ENCODE measurements at places on chromosomes 16 and 17. TPM values are rescaled to one million over a fixed set of nuclear protein-coding genes. Genes with fewer than 3 reads are reported as not detected.

KRTAP1-5 gene
- not detected for total RNA-seq

- DNase-seq = no peak
Measured at GRCh38 chr16:84486551-84487235, 17.8 kb downstream of the MEAK7 start.

SLC38A7 gene
- total RNA-seq = 11.2 TPM

NDUFB10 gene
- total RNA-seq = 88.1 TPM

- DNase-seq = no peak
Measured at GRCh38 chr16:1028524-1029258, 43.9 kb upstream of the SSTR5 start.

DNA sequence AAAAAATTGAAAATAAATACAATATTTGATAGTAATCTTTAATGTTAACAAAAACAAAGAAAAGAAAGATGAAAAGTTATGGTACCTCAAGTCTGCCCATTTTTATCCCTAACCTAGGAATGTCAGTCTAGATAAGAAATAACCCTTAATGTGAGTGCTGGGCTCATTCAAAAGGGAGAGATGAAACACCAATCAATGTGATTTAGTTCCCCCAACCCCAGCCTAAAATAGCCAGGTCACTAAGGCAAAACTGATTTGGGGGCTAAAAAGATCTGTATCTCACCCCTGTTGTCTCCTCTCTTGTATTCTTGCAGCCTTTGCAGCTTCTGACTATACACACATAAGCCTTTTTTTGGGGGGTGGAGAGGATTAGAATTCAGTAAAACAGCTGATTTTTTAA is 3.2 kb upstream of the IGF2BP1 start:
- no peak for DNase-seq

- DNase-seq = no peak
Measured at GRCh38 chr17:38702916-38703741, 1.9 kb upstream of the MLLT6 start.

GRCh38 chr16:2842340-2843000 is 12.4 kb downstream of the ZG16B start:
- peak; percentile 87 for DNase-seq

DNA sequence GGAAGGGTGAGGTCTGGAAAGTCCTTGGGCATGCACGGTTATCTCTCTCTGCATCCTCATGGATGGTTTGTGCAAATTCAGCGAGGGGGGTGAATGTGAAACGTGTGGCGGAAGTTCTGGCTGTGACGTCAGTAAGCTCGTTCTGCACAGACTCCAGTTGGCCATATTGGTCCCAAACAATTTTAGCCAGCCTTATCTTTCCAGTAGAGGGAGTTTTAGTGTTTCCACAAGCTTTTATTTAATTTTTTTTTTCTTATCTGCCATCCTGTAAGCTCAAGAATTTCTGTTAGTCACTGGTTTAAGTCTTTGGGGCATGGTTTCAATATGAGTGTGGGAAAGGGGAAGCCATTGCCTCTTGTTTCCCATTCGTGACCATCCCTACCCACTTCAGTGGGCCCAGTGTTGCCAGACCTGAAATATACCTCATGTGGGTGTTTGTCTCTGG is 39.0 kb downstream of the HLF start:
- DNase-seq = no peak

- DNase-seq = no peak
Measured at GRCh38 chr16:75011634-75012307, 12.9 kb downstream of the ZNRF1 start.

LRRC75A gene
- 2.4 TPM for total RNA-seq

- no peak for DNase-seq
Measured at GRCh38 chr16:87679593-87680271, 77.4 kb downstream of the JPH3 start.

- peak; percentile 90 for DNase-seq
Measured at GRCh38 chr16:75238132-75238852, 13.1 kb downstream of the BCAR1 start.

DNA sequence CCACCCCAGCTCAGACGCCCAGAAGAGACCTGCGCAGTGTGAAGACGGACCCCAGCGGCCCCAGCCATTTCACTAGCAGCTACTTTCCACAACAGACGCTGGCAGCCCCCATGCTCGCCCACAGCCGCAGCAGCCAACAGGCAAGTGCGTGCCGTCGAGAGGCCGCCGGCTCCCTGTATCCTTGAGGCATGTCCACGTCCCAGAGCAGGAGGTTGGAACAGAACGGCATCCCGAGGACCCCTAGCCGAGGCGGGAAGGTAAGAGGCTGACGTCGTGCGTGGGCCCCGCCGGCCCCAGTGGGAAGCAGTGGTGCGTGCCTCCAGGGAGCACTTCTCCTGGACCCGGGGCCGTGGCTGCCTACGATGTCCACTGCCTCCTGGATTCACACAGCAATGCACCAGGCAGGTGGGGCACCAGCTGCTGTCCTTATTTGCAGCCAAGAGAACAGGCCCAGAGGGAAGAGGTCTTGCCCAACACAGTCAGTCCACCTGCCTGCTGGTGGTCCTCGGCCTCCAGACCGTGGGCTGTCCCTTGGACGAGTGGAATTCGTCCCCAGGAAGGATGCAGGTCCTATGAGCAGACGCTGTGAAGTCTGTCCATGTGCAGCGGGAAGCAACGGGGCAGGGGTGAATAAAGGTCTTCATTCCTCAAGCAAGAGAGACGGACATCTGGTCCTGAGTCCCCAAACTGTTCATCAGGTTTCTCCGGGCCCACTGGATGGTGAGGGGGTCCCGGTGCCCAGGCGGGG is 38.5 kb downstream of the SLC7A5 start:
- DNase-seq = no peak

- no peak for DNase-seq
Measured at GRCh38 chr17:78840530-78840779, 159 bp downstream of the USP36 start.

GRCh38 chr17:55258578-55259135 is 6.1 kb upstream of the HLF start:
- DNase-seq = no peak

- no peak for DNase-seq
Measured at GRCh38 chr16:89855301-89855945, 18.0 kb upstream of the TCF25 start.

ACSM2B gene
- not detected for total RNA-seq

COL1A1 gene
- 948 TPM for total RNA-seq

MAF gene
- total RNA-seq = 109 TPM

GRCh38 chr17:56652628-56653027 is 59.1 kb downstream of the NOG start:
- no peak for DNase-seq

DNA sequence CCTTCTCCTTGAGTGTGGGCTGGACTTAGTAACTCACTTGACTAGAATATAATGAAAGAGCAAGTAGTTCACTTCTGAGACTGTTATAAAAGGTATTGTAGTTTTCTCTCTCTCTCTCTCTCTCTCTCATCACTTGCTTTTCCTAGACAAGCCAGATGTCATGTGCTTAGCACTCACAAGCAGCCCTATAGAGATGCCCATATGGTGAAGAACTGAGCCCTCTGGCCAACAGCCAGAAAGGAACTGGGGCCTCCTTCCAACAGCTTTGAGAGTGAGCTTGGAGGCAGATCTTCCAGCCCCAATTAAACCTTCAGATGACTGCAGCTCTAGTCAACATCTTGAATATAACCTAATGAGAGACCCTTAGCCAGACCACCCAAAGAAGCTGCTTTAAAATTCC is 440.5 kb downstream of the GRIN2A start:
- no peak for DNase-seq

SCNN1B gene
- 1.6 TPM for total RNA-seq

DNA sequence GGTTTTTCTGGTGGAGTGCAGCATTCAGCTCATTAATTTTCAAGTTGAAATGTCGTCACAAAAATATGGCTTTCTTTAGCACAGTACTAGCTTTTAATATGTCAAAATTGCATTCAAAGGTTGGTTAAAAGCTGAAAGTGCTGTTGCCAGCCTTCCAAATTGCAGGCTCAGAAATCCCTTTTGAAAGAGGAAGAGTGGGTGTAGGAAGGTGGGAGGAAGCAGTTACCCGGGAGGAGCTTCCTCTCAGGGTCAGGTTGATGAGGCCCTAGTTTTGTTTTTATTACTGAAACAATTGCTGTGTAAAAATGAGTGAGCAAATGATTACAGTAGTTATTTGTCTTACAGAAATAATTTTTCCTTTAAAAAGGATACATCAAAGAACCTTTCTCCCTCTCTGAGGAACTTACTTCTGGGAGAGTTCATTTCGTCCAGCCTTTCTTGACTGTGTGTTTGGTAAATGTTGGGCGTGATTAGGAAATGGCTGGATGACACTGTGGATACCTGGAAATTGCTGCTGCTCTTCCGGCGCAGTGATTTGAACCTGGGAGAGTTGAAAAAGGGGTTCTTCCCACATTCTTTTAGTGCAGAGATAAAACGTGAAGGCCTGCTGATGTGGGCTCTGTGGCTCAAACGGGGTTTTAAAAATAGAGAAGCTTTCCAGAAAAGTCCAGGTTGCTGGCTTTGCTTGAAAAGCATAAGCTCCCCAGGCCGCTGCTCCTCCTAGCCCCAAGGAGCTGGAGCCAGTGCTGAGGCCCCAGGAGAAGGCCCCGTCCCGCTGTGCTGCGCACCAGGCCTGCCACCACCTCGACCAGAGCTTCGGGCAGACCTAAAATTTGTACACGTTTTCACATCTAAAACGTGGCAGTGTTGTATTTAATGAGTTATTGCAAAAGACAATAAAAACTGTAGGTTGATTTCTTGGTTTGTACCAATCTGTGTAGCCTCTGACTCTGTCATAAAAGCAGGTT is 41.7 kb downstream of the SEC14L1 start:
- no peak for DNase-seq

ABCC11 gene
- total RNA-seq = not detected

G6PC1 gene
- not detected for total RNA-seq

CHST5 gene
- total RNA-seq = not detected

RND2 gene
- 2.7 TPM for total RNA-seq

GRCh38 chr16:28133666-28134065 is 70.2 kb upstream of the GSG1L start:
- DNase-seq = no peak

DNA sequence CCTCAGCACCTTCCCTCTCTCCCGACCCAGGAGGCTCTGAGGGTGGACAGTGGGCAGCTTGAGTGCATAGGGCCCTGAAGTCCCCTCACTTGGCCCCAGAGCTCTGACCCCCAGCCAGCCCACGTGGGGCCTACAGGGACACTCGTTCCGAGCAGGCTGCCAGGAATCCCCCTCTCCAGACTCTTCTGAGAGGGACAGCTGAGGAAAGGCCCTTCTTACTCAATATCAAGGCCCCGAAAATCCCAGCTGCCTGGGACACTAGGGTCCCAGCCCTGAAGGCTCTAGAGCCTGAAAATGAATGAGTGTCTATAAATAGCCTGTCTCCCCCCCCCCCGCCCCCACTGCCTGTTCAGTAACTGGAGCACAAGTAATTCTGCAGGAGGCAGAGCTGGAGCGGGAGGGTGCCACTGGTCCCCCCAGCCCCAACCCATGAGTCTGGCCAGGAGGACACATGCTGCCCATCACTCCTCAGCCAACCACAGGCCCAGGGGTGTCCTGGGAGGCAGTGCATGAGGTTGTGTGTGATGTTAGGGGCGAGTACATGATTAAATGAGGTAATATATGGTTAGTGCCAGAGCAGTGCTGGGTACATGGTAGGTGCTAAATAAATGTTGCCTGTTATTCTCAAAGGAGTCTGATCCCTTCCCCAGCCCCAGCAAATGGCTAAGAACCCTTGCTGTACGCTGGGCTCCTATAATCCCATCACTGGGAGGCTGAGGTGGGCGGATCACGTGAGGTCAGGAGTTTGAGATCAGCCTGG is 11.6 kb downstream of the ADAM11 start:
- DNase-seq = no peak

DNASE1L2 gene
- 1.1 TPM for total RNA-seq

- no peak for DNase-seq
Measured at GRCh38 chr16:52366983-52367382, 180.0 kb downstream of the TOX3 start.

- no peak for DNase-seq
Measured at GRCh38 chr17:63033142-63033541, 67.1 kb downstream of the TANC2 start.
